ENCODE measurements at places on chromosomes 5 and 9.

- no peak for DNase-seq
Observed at GRCh38 chr5:25295067-25295466, 650.3 kb upstream of the CDH10 start.

DNA sequence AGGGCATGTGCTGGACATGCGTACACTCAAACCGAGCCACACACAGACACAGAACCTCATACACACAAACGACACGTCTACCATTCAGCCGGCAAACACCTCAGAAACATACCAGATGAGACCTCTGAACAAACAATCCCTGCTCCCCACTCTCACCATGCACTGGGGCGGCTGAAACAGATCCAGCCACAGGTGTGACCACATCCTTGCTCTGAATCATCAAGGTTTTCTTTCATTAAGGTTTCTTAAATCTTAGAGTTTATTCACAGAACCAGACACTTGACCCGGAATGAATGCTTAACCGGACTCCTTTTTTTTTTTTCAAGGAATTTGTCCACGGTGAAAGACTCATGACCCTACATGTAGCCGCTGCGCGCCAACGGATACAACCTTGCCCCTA lies 26.2 kb downstream of the TERT start:
- DNase-seq, result peak; percentile 19

DNA sequence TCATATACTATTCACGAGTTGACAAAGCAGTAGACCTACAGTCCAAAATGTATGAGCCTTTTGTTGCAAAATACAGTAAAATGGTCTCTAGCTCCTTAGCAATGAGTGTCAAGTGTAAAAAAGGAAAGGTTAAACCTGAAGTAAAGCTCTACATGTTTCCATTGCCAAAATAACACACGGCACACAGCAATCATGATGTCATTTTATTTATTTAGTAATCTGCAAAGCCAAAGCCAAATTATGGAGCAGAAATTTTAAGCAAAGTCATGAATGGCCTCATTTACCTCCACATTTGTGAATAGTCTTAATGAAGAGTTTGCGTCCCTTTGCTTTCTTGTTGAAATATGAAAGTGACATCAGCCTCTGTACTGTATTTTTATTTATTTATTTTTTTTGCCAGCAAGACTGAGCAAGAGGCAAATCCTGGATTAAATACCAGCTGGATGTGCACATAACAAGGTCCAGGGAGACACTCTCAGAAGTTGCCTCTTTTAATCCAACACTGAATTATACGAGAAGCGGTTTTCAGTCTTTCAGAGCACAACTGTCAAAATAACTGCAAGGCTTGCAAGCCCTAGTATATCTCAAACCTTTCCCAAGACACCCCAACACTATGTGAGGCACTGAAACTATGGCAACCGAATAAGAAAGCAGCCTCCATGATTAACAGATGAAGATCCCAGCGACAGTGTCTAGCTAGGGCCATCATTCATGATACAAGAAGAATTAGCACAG lies 9.7 kb downstream of the SEMA6A start:
- no peak for DNase-seq

DNA sequence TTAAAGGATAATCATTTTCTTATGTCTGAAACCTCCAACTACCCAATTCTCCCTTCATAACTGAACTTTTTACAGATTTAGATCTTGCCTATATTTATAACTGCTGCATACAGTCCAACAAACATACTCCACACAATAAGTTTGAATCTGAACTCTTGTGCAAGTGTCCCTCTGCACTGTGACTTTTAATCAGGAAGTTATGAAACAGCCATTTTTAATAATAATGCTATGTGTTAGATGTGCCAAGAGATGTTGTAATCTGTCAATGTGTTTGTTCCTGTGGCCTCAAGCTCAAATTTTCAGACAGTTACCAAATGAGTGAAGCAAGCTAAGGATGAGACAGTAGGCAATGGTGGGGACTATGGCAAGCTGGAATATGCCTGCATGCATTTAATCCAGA lies 57.6 kb upstream of the MTAP start:
- no peak for DNase-seq

DNA sequence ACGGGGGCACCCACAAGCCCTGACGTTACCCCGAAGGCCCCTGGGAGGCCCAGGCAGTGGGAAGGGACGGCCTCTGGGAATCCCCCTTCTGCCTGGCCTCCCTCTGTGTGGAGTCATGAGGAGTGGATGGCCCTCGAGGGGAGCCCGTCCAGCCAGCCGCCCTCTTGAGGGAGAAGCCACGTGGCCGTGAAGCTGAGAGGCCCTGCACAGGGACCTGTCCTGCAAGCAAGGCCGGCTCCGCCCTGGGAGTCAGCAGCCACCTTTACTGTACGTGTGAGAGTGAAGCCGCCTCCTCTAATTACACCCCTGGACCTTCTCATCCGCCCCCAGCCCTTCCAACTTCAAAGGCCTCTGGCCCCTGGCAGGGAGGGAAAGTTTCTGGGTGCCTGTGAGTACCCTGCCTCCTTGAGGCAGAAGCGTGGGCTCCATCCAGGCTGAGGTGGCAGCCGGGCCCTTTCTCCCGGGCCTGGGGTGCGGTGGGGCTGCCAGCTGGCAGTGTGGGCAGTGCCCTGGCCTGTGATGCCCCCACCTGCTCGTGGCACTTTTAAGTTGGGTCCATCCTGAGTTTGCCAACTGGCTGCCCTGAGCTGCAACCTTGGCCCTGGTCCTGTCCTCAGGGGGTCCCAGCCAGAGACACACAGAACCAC lies 55.9 kb upstream of the EGFL7 start:
- no peak for DNase-seq
